ENCODE measurements at places on chromosomes 7 and 10.

GRCh38 chr7:113635492-113635891 lies 283.3 kb downstream of the PPP1R3A start:
- DNase-seq = no peak

DNA sequence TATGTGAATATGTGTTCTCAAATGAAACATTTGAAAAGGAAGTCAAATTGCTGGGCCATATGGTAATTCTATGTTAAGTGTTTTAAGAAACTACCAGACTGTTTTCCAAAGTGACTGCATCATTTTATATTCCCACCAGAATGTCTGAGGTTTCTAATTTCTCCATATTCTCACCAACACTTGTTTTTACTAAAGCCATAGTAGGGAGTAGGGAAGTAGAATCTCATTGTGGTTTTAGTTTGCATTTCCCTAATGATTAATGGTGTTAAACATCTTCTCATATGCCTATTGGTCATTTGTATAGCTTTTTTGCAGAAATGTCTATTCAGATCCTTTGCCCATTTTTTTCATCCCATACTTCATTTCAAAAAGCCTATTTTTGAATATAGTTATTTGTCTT lies 9.1 kb upstream of the SEMA4G start:
- DNase-seq = no peak

GRCh38 chr10:43371418-43371817 lies at the start of gene FXYD4:
Gene FXYD4, plus strand, starts transcription at chr10:43371636. Its CDS starts 2,111 bp downstream, at chr10:43373747.
- no peak for DNase-seq

DNA sequence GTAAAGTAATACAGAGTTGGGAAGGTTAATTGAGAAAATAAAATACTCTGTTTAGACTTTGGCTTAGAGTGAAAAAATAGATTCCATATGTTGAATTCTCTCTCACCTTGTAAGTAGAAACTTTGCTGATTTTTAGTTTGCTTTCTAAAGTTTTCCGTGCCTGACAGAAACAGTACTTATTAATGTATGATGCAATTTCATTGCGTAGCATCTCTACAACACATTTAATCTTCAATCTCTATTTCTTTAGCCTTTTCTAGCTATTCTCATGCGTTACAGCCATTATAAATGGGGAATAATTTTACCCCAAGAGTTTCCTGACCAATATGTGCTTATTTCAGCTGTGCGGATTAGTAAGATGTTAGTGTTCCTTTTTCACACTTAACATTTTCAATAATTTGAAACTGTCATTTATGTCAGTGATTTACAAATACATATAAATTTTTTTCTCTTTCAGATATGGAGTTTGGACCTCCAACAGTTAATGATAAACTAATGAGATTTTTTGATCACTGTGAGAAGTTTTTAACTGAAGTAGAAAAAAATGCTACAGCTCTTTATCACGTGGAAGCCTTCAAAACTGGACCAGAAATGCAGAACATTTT lies 3.3 kb downstream of the MINPP1 start:
- no peak for DNase-seq

DNA sequence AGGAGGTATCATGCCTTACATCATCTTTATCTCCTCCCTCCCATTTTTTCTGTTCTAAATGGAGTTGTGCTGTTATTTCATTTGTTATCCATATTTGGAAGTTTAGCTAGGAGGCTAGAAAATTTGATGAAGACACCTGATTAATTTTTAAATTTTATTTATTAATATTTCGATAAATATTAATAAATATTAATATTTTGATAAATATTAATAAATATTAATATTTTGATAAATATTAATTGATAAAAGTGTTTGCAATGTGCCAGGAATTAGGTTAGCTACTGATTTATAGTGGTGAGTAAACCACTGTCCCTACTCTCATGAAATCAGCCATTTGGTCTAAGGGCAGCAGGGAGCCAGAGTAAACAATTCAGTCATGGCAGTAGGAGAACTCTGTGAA lies 161.4 kb downstream of the GNAT3 start:
- DNase-seq = no peak

- no peak for DNase-seq
Observed at GRCh38 chr7:136086712-136087111, 109.6 kb upstream of the MTPN start.

DNA sequence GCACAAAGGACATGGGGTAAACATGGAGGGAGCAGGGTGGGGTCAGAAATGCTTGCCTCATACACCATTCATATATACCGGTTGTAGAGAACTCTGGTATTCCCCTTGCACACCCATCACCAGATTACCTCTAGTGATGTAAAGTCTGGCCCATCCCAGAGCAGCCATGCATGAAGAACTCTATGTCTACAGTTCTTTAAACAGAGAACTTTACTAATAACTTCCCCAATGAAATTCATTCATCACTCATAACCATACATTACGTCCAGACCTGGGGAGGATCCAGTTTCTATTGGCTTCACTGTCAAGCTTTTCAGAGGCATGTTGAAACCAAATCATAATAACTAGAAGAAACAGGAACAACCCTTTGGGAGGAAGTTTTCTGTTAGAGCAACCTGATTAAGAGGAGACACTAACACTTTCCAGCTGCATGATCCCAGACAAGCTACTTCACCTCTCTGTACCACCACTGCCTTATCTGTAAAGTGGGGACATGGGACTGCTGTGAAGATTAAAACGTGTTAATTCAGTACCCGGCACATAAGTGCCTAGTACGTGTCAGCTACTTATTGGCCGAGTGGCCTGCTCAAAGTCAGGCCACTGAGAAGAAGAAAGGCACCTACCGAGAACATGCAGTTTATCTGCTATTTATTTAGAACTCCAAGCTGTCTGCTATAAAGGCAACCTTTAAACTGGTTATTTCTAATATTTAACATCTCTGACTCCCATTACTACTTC lies 59.7 kb downstream of the IGF2BP3 start:
- no peak for DNase-seq

- DNase-seq = no peak
Observed at GRCh38 chr7:82481499-82482097, 38.0 kb upstream of the CACNA2D1 start.

- peak; percentile 90 for DNase-seq
Observed at GRCh38 chr7:101688183-101688831, 59.2 kb upstream of the MYL10 start.

DNA sequence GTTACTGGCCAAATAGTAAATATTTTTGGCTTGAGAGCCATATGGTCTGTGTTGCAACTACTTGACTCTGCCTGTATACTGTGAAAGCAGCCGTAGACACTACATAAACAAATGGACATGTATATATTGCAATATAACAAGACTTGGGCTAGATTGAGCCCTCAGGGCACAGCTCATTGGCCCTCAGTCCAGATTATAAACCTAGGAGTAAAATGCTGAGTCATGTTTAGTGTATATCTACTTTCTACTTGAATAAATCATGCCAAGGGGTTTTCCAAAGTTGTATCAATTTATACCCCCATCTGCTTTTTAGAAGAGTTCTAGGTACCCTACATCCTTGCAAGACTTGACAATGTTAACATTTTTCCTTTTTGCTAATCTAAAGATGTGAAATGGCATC lies 27.4 kb upstream of the POU6F2 start:
- no peak for DNase-seq

GRCh38 chr10:61411706-61412105 lies 41.5 kb downstream of the TMEM26 start:
- DNase-seq = no peak

GRCh38 chr7:40799-41750 lies 151.3 kb upstream of the FAM20C start:
- no peak for DNase-seq

DNA sequence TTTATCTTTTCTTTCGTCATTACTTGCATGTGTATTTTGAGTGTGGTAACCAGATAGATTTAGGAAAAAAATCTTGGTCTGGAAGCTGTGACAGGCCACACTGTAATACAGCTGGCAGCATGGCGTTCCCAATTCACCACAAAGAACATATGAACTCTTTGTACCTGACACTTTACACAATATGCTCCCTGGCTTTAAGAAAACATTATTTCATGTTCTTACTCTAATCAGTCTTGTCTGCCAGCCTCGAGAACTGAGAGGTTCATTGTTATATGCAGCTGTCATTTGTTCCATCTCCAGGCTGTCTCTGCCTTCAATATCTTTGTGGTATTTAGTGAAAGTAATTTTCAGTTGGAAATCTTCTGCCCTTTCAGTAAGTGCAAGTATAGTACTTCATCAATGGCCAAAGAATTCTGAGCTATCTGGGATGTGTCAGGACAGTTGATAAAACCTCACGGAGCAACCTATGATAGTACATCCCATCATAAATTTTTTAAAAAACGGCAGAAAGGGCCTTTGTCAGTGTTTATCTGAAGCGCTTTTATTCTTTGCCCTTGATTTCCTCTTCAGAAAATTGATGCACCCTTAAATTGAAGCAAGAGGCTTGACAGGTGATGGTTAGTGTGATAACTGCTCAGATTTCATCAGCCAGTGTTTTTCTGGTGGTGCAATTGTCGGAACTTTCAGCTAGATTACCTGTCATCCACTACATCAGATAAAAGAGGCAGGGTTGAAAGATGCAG lies 146.3 kb upstream of the SP8 start:
- no peak for DNase-seq

DNA sequence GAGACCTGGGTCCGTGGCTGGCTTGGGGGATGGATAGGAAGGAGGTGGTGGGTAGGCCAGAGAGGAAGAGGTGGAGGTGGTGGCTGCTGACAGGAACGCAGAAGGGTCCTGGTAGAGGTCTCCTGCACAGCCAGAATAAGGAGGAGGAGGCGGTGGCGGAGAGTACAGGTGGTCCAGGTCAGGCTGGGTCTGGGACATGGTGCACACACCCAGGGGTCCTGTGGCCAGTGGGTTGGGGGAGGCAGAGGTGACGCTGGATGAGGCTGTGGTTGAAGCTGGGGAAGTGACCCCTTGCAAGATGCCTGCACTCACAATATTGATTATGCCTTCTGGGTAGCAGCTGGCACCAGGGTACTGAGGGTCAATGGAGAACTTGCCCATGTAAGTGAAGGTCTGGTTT lies 2.2 kb downstream of the EGR2 start:
- DNase-seq = no peak

GRCh38 chr10:21399392-21400035 lies 126.0 kb downstream of the SKIDA1 start:
- peak; percentile 73 for DNase-seq

- peak; percentile 38 for DNase-seq
Observed at GRCh38 chr10:129742742-129743550, 221.1 kb downstream of the EBF3 start.

DNA sequence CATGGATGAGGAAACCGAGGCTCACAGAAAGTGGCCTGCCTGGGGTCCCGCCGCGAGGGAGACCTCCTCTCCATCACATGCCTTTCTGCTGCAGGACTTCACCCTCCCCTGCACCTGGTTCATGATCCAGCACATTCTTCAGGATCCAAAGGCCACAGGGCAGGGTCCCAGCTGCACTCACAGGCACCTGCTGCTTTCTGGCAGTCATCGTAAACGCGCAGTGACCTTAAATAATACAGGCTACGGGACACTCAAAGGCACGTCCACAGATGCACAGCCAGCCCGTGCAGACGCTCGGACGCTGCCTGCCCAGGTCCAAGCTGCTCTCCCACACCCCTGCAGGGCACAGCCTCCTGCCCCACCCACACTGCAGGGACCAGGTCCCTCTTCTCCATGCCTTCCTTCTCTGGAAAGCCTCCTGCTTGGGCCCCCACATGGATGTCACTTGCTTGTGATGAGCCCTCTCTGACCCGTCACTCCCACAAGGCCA lies 49.9 kb downstream of the CALML3 start:
- no peak for DNase-seq

DNA sequence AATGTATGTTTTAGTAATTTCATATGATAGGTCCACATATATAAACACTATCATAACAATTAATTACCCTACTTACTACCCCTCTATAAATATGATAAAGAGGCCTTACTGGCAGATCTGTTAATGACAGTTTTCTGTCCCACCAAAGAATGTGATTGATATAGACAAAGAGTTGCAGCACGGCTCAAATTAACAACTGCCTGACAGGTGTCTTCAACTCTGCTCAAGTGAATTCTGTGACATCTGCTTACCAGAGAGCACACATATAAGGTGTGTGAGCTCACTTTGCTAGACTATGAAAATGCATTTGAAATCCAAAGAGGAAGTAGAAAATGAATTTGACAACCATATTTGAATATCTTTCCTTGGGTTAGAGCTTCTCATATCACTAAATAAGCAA lies 36.6 kb downstream of the CACNA2D1 start:
- no peak for DNase-seq

DNA sequence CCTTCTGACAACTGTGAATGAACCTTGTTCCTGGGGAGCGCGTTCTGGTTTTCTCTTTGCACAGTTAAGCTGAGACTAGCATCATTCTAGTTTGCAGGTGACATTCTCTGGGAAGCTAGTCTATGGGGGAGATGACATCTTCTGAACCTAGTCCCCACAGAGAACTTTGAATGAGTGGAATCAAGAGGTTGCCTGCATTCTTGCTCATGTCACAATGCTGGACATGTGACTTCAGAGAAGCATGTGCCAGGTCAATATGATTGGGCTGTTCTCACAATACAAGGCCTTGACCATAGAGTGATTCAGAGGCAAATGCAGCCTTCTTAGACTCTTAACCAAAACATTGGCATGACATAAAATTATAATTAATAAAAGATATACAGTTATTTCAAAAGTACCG lies 22.1 kb downstream of the KLLN start:
- DNase-seq = no peak

GRCh38 chr10:58335306-58336005 lies 650 bp downstream of the UBE2D1 start:
- peak; percentile 69 for DNase-seq

GRCh38 chr10:72173262-72173618 lies 42.6 kb upstream of the ANAPC16 start:
- DNase-seq = no peak

- no peak for DNase-seq
Observed at GRCh38 chr7:47738563-47739166, 156.8 kb upstream of the TNS3 start.

- no peak for DNase-seq
Observed at GRCh38 chr7:155422151-155422550, 35.8 kb upstream of the EN2 start.

DNA sequence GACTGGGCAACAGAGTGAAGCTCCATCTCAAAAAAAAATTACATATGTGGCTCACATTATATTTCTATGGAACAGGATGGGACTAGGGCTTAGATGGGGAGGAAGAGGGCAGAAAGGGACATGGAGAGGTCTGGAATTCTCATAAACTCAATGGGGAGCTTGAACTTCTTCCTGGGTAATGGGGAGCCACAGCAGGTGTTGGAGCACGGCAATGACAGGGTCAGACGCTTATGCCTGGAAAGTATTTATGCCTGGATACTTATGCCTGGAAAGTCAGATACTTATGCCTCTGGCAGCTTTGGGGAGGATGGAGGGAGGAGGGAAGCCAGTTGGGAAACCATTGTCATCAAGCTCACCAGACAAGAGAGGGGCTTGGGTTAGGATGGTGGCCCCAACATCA lies 36.8 kb downstream of the TMEM130 start:
- no peak for DNase-seq

DNA sequence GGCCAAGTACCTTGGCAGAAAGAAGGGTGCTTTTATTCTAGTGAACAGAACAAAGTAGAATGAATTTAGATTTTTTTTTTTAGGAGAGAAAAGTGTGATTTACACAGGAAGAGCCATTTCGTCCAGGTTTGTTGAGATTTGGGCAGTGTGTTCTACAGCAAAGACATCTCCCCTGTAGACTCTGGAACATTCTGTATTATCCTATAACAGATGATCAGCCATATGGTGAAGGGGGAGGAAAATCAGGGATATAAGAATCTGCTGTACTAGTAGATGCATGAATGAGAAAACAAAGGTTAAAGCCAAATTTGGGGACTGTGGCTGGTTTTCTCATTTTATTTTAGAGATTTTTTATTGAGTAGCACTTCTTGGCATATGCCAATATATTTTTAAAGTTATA lies 453.7 kb upstream of the LRRTM3 start:
- no peak for DNase-seq

All from left forelimb (tissue), 1 donor.